ENCODE measurements at places on chromosomes 6 and 20.

- DNase-seq = no peak
- no peaks in the 10 kb centered on the region for H3K27me3 ChIP-seq
- H3K36me3 ChIP-seq = no peaks in the 10 kb centered on the region
- peaks cover 7% of the 10 kb centered on the region for H3K4me1 ChIP-seq
Measured at GRCh38 chr20:5845681-5846615, 95.7 kb downstream of the SHLD1 start.

- H3K4me3 ChIP-seq = no peak overlapping the region
- no peaks in the 10 kb centered on the region for H3K27me3 ChIP-seq
- DNase-seq = no peak
- H3K4me1 ChIP-seq = no peaks in the 10 kb centered on the region
- no peaks in the 10 kb centered on the region for H3K36me3 ChIP-seq
- no peak overlapping the region for H3K27ac ChIP-seq
Measured at GRCh38 chr20:23272176-23273029, 78.2 kb upstream of the NXT1 start.

GRCh38 chr6:168584249-168584648, 143.3 kb downstream of the SMOC2 start:
- H3K27ac ChIP-seq = no peak overlapping the region
- H3K27me3 ChIP-seq = peaks cover 9% of the 10 kb centered on the region
- no peak for DNase-seq
- no peaks in the 10 kb centered on the region for H3K4me1 ChIP-seq

GRCh38 chr6:21587179-21587960, 6.2 kb upstream of the SOX4 start:
- H3K36me3 ChIP-seq = no peaks in the 10 kb centered on the region
- no peaks in the 10 kb centered on the region for H3K27me3 ChIP-seq
- H3K4me3 ChIP-seq = peak overlapping the region; percentile 94
- H3K4me1 ChIP-seq = peaks cover 17% of the 10 kb centered on the region

DNA sequence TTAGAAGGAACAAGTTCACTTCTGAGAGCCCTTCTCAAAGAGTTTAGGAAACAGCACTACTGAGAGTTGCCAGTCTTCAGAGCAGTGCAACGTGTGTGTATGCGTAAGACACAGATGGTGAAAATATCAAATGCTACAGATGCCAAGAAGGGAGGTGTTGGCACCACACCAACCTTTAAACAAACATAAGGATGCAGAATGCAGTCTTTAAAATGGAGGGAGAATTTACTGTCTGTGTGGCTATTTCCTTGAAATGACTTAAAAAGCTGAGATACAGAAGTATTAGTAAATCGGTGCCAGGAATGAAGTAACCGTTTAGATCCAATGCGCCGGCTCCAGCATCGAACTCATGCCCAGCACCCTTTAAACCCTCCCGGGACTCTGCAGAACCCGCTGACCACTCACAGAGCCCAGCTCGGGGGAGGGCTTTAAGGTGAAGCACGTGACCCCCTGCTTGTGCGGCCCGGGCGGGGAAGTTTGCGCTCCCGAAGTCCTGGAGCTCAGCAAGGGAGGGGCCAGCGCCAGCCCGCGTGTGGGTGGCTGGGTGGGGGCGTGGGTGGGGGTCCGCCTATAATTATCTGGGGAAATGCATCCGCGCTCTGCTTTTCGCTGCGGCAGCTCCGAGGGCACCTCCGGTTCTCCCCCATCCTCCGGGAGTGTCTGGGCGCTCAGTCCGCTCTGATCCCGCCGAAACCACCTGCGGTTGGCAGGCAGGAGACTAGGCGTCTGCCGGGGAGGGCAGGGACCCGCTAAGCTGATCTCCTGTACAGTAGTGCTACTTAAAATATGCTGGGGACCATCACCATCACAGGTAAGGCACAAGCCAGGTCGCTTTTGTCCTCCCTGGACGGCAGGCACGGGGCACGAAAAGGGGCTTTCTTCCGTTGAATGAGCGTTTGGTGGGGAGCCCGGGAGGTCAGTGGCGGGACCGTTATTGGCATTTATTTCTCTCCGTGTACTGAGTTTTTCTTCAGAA, 66.0 kb downstream of the ZBTB2 start:
- no peak overlapping the region for H3K27ac ChIP-seq
- peak overlapping the region; percentile 39 for H3K4me3 ChIP-seq
- peaks cover 5% of the 10 kb centered on the region for H3K4me1 ChIP-seq
- H3K36me3 ChIP-seq = no peaks in the 10 kb centered on the region

GRCh38 chr6:6522709-6523108, 65.8 kb upstream of the LY86 start:
- no peaks in the 10 kb centered on the region for H3K36me3 ChIP-seq
- no peaks in the 10 kb centered on the region for H3K27me3 ChIP-seq
- no peaks in the 10 kb centered on the region for H3K4me1 ChIP-seq
- no peak for DNase-seq
- no peak overlapping the region for H3K4me3 ChIP-seq
- no peak overlapping the region for H3K27ac ChIP-seq

GRCh38 chr20:2902818-2903217, 29.5 kb downstream of the PTPRA start:
- H3K4me1 ChIP-seq = no peaks in the 10 kb centered on the region
- DNase-seq = no peak
- no peak overlapping the region for H3K27ac ChIP-seq
- H3K36me3 ChIP-seq = no peaks in the 10 kb centered on the region

GRCh38 chr6:39444479-39445019, 122.0 kb upstream of the KCNK16 start:
- H3K27ac ChIP-seq = no peak overlapping the region
- peaks cover 1% of the 10 kb centered on the region for H3K27me3 ChIP-seq
- no peaks in the 10 kb centered on the region for H3K4me1 ChIP-seq
- DNase-seq = no peak

DNA sequence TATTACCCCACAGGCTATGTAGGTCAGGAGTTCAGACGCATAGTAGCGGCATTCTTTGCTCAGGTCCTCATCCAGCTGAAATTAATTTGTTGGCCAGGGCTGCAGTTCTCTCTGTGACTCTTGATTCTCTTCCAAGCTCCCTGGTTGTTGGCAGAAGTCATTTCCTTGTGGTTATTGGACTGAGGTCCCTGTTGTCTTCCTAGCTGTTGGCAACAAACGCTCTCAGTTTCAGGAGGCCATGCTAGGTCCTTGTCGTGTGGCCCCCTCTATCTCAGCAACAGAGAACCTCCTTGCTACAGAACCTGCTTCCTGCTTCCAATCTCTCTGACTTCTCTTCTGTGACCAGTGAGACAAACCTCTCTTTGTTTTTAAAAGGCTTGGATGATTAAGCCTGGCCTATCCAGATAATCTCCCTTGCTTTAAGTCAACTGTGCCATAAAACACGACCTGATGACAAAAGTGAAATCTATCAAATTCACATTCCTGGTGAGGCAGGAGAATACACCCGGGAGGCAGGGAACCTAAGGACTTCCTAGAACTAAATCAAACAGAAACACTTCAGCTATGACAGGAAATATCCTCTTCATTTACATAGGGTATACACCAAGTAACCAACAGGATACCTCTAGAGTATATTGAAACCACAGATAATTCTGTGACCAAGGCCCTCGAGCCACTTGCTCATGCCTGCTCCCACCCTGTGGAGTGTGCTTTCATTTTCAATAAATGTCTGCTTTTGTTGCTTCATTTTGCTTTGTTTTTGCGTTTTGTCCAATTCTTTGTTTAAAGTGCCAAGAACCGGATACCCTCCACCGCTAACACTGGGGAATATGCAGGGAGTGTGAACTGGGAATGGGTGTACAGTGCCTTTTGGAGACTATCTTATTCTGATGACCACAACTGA, 196.0 kb downstream of the BTBD3 start:
- peak; percentile 46 for DNase-seq
- H3K4me3 ChIP-seq = no peak overlapping the region
- no peaks in the 10 kb centered on the region for H3K36me3 ChIP-seq
- peaks cover 18% of the 10 kb centered on the region for H3K4me1 ChIP-seq

GRCh38 chr6:133837801-133838349, 51.0 kb upstream of the TCF21 start:
- no peaks in the 10 kb centered on the region for H3K36me3 ChIP-seq
- H3K4me3 ChIP-seq = peak overlapping the region; percentile 29
- H3K27ac ChIP-seq = no peak overlapping the region
- peaks cover 9% of the 10 kb centered on the region for H3K27me3 ChIP-seq

GRCh38 chr6:21887231-21888185, 294.0 kb downstream of the SOX4 start:
- H3K4me3 ChIP-seq = no peak overlapping the region
- H3K36me3 ChIP-seq = no peaks in the 10 kb centered on the region
- DNase-seq = no peak
- peaks cover 2% of the 10 kb centered on the region for H3K4me1 ChIP-seq
- no peaks in the 10 kb centered on the region for H3K27me3 ChIP-seq

GRCh38 chr20:43926287-43927050, 11.8 kb downstream of the TOX2 start:
- H3K27me3 ChIP-seq = peaks cover 40% of the 10 kb centered on the region
- no peak for DNase-seq
- H3K27ac ChIP-seq = no peak overlapping the region
- H3K36me3 ChIP-seq = no peaks in the 10 kb centered on the region
- no peak overlapping the region for H3K4me3 ChIP-seq

DNA sequence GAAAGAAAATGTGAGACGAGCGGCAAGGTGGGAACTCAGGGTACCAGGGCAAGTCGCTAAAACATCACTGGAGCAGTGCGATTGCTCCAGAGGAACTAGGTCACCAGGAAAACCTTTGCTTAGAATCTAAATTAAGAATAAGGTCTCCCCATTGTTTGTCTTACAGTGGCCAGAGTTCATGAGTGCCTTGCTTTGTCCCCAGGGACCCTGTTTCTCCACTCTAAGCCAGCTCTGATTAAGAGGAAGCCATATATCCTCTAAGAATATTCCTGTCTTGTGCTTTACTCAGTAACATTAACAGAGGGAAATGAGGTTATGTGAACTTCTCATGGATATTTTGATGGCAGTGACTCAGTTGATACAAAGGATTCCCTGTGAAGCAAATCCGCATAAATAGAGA, 305.8 kb downstream of the CD83 start:
- H3K36me3 ChIP-seq = no peaks in the 10 kb centered on the region
- H3K4me3 ChIP-seq = no peak overlapping the region
- H3K27me3 ChIP-seq = no peaks in the 10 kb centered on the region
- DNase-seq = no peak
- peaks cover 11% of the 10 kb centered on the region for H3K4me1 ChIP-seq
- H3K27ac ChIP-seq = no peak overlapping the region

All from common myeloid progenitor, CD34-positive (primary cell).